Stimulated activated CD4-positive, alpha-beta T cell treated with anti-CD3 and anti-CD28 coated beads, Interleukin-15, amount 100 ng/mL, for 24 hours (primary cell): ENCODE measurements at places on chromosomes 7 and 10.

- DNase-seq = no peak
Measured at GRCh38 chr7:48551652-48552051, 372.7 kb upstream of the CDC14C start.

- no peak for DNase-seq
Measured at GRCh38 chr7:82722946-82723345, 279.4 kb upstream of the CACNA2D1 start.

DNA sequence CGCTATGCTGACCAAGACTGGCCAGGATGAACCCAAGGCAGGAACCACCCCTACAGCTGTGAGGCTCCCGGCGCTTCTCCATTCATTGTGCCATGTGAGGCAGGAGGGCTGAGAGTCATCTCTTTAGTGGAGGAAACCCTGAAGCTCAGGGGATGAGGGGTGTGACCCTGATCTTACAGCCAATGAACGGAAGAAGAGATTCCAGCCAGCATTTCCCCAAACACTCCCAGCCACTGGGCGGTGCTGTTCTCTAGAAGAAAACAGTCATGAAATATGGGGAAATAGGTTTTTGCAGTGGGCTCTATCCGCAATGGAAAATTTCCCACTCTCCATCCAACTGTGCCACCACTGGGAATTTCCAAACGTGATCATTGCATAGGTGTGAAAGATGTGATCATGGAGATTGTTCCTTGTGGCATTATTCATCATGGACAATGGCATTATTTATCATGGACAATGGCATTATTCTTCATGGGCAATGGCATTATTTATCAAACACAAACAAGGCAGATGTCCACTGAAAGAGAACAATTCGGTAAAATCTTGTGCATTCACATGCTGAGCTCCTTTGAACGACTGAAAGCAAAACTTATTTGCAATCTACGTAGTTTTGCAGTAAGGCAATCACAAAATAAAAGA lies 14.0 kb upstream of the SLC18A2 start:
- DNase-seq = peak; percentile 12

DNA sequence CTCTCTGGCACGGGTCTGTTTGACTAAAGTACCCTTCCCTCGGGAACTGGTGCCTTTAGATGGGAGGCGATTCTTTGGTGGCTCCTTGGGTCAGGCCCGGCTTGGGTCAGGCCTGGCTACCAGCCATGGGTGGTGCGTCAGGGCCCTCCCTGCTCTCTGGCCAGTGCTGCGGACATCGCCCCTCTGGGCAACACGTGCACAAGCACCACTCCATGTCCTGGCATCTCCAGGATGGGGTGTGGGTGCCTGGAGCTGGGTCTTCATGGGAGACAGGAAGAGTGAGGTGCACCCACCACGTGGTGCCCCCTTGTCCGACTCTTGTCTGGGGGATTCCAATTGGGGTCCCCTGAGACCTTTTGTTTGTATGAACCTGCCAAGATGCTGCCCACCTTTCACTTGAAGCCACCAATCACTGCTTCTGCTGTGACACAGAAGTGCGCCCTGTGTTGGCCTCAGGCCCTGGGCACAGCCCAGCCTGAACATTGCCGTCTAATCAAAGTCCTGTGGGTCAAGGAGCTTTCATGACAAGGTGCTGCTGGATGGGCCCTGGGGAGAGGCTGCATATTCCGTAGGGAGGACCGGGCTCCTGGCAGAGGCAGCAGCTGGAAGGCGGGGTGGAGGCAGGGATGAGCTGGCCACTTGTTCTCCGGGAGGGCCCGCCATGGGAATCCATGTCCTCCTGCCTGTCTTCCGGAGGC lies 11.1 kb upstream of the PWWP2B start:
- no peak for DNase-seq

- DNase-seq = no peak
Measured at GRCh38 chr7:135270577-135271254, 37.1 kb downstream of the STRA8 start.
